Left lung (tissue), 14 donors: ENCODE measurements at places on chromosomes 5 and 9. TPM values are rescaled to one million over a fixed set of nuclear protein-coding genes. Genes with fewer than 3 reads are reported as not detected.

Gene SLC36A2
- not detected for total RNA-seq

Gene SPATA6L
- total RNA-seq: 10.1 TPM

Gene GLRA1
- not detected for total RNA-seq

GRCh38 chr9:91837981-91838731 lies 111.9 kb downstream of the ROR2 start:
- peaks cover 4% of the 10 kb centered on the region for H3K4me1 ChIP-seq
- H3K27me3 ChIP-seq: no peaks in the 10 kb centered on the region
- H3K4me3 ChIP-seq: no peak overlapping the region

DNA sequence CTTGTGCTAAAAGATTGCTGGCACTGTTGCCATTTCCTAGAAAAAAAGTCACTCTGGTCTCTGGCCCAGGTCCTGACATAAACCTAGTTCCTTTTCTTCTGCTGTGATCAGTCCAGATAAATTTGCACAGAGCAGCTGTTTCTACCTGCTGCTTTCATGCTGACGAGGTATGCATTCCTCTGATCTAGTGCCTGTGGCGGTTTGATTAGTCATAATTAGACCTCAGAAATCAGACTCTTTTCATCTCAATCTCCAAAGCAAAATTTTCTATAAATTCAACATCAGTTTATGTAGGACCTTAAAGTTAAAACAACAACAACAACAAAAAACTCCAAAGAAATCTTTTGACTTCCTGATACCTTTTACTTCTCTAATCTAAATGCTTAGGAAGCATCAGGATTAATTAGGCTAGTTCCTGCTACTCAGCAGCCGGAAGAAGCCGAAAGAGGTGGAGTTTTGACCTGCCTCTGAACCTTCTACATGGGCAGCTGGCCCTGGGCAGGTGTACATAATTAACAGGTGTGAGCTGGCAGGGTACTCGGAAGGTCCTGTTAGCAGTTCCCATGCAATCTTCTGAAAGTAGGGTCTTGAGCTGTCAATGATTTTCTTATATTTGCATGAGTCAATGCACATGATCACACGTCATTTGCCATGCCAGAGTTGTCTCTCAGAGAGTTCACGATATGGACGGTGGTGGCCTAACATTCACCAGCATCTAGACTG lies 83.3 kb upstream of the CCDC112 start:
- no peaks in the 10 kb centered on the region for H3K36me3 ChIP-seq
- DNase-seq: no peak
- H3K4me1 ChIP-seq: no peaks in the 10 kb centered on the region
- no peaks in the 10 kb centered on the region for H3K27me3 ChIP-seq
- H3K4me3 ChIP-seq: no peak overlapping the region

- H3K27ac ChIP-seq: no peak overlapping the region
- no peaks in the 10 kb centered on the region for H3K36me3 ChIP-seq
- peak; percentile 63 for DNase-seq
- no peaks in the 10 kb centered on the region for H3K27me3 ChIP-seq
- peaks cover 7% of the 10 kb centered on the region for H3K4me1 ChIP-seq
Observed at GRCh38 chr5:119302916-119303897, 52.6 kb upstream of the TNFAIP8 start.

GRCh38 chr5:174251305-174252000 lies 205.9 kb downstream of the NSG2 start:
- H3K27ac ChIP-seq: no peak overlapping the region
- H3K4me1 ChIP-seq: no peaks in the 10 kb centered on the region
- no peaks in the 10 kb centered on the region for H3K36me3 ChIP-seq
- no peak for DNase-seq
- H3K27me3 ChIP-seq: peaks cover 6% of the 10 kb centered on the region
- H3K4me3 ChIP-seq: no peak overlapping the region

- DNase-seq: no peak
- H3K36me3 ChIP-seq: peaks cover 65% of the 10 kb centered on the region
- H3K27ac ChIP-seq: no peak overlapping the region
Observed at GRCh38 chr9:136430588-136431234, 8.9 kb downstream of the INPP5E start.

- H3K36me3 ChIP-seq: no peaks in the 10 kb centered on the region
- peak; percentile 98 for DNase-seq
- H3K27me3 ChIP-seq: peaks cover 32% of the 10 kb centered on the region
- H3K4me3 ChIP-seq: peak within 1 kb of the TSS; percentile 55
- peak within 1 kb of the TSS; percentile 83 for H3K27ac ChIP-seq
Observed at GRCh38 chr9:131276094-131276888, at the start of gene FAM78A. Gene FAM78A (minus strand): TSS chr9:131276510. CDS start chr9:131276179, 331 bp downstream.
